DMS79 (cell line): ENCODE measurements at places on chromosomes 2 and 18.

GRCh38 chr2:96574364-96574763, 37.8 kb downstream of the ARID5A start:
- DNase-seq, result no peak

DNA sequence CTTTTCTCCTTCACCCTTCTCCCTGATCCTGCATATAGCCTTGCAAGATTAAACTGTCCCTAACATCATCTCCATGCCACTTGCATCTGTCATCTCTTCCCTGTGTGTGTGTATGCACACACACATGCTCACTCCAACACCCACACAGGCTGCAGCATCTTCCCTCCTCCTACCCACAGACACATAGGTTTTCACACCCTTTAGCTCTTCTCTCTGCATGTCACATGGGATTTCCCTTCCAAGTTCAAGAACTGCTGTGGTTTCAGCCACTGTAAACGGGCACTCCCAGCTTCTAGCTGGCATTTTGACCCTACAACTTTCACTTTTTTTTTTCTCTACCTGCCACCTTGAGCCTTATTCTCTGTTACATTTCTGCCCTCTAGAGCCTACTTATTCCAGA, 6.4 kb downstream of the CELF4 start:
- DNase-seq, result no peak

- no peak for DNase-seq
Measured at GRCh38 chr2:88239781-88240180, 69.6 kb downstream of the THNSL2 start.

DNA sequence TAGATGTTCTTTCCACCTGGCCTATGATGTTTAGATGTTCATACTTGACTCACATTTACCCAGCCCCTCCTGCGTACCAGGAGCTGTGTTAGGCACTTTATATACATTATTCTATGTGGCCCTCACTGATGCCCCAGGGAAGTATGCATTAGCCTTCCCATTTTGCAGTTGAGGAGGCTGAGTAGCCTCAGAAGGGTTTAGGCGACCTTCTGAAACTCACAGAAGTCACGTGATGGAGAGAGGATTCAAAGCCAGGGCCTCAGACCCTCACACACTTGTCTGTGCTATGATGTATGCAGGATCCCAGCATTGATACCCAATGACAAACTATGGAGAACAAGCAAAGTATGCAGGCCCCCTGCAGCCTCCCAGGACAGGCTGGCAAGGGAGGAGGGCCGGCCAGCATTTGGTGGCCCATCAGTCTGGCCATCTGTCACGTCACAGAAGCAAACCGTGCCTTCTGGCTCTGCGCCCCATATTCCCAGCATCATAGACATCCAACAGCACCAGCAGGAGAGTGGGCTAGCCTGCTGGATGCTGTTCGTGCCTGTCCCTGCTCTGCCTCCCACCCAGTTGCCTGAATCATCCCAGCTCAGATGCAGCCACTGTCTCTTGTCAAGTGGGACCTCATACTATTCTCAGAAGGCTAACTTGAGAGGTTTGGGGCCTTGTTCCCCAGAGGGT, 33.6 kb downstream of the EHD3 start:
- DNase-seq, result no peak

GRCh38 chr2:71938659-71939587, 208.7 kb downstream of the CYP26B1 start:
- no peak for DNase-seq

DNA sequence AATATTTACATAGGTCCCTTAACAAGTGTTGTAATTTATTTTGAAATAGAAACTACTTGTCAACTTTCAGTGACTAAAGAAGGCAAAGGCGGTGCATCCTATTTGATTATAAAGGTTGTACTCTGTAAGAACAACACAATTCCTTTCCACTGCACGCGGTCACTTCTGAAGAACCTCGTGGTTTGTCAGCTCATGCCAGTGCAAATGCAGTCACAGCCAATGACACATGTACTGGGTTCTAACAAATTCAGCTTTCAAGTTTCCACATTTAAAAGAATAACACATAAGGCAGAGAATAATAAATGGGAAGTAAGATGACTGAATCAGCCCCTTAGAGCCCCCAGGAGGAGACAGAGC, 39.7 kb downstream of the CYB5A start:
- DNase-seq, result no peak

DNA sequence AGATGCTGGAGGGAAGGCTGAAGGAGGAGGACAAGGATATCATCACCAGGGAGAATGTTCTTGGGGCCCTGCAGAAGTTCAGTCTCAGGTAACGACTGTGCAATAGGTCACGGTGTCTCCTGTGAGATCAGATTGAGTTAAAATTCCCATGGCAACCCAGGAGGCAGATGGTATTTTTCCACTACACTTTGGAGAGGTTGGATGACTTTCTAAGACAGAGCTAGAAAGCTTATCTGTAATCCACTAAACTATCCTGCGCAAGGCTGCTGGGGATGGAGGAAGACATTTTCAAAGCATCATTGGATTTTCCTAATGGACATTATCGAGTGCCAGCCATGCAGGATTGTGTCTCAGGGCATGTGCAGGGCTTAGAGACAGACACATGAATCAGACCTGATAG, 74.6 kb downstream of the ARMC9 start:
- DNase-seq, result no peak

- DNase-seq, result no peak
Measured at GRCh38 chr2:98445177-98445682, 572 bp downstream of the INPP4A start.

GRCh38 chr2:207427986-207428385, 101.8 kb upstream of the CREB1 start:
- no peak for DNase-seq

DNA sequence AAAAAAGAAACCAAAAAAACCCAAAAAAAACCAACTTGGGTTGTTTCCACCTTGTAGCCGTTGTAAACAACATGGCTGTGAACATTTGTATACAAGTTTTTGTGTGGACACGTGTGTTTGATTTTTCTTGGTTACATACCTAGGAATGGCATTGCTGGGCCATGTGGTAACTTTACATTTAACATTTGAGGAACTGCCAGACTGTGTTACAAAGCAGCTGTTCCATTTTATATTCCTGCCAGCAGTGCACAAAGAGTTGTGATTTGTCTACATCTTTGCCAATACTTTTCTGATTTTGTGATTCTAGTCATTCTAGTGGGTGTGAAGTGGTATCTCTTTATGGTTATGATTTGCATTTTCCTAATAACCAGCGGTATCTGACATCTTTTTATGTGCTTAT, 22.5 kb downstream of the LPIN1 start:
- no peak for DNase-seq

DNA sequence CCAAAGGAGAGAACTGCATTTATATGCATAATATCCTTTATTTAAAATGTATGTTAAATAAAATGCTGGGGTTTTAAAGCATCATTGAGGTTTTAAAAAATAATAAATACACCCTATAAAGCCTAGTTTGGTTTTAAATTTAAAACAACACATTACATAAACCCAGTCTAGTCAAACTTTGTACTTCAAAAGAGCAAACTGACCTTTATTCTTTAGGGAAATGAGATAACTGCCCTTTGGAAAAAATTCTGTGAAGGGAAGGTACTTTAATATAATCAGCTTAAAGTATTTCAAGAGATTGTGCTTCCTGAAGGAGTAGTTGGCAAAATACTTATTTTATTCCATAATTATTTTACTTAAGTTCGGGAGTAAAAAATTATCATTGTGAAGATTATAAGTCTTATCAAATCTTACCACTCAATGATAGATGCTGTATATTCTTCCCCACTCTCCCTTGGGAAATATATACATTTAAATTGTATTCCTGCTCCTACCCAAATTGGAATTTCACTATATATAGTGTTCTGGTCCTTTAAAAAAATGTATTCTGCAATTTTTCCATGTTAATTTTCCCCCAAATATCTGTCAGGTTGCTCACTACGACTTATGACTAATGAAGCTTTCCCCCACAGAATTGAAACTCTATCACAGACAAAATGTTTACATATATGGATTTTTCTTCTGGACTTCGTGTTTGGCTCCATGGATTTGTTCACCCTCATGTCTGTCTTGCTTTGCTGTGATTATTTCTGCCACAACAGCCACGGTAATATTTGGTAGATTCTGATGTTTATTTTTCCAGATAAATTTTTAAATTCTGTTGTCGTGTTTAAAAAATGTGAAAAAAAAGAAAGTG, 42.1 kb downstream of the ZC3H6 start:
- DNase-seq, result no peak

DNA sequence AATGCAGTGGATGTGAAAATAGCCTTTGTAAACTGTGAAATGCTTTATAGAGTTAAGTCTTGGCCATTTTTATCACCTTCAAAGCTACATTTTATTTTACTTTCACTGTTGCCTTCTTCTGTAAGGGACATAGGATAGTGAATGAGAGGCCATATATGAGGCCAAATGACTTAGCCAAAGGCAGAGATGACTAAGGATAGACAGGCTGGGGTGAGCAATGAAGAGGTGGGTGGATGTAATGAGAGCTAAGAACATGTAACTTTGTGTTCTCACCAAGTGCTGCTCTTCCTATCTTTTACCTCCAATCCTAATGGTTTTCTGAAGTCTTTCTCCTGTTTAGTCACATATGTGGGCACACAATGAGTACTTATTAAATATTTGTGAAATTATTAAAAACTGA, 101.9 kb downstream of the MBD5 start:
- DNase-seq, result no peak

GRCh38 chr2:56589835-56590234, 406.0 kb downstream of the CCDC85A start:
- DNase-seq, result no peak

GRCh38 chr2:241321886-241322285, 6.2 kb downstream of the SEPTIN2 start:
- DNase-seq, result no peak

DNA sequence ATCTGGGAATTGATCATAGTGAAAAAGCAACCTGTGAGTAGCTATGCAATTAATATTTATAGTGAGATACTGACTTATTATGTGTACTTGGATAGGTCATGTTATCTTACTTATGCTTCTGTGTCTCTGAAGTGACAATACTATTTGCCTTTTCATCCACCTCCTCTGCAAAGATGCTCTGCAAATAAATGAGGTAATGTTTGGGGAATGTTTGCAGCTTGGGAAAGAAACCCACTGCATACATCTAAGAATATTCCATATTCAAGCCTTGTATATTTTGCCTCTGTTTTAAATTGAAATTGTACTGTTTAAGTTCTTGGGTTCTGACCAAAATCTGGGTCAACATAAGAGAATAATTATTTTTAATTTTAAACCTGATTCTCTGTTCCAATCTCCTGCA, 217.4 kb upstream of the DTNA start:
- DNase-seq, result no peak

DNA sequence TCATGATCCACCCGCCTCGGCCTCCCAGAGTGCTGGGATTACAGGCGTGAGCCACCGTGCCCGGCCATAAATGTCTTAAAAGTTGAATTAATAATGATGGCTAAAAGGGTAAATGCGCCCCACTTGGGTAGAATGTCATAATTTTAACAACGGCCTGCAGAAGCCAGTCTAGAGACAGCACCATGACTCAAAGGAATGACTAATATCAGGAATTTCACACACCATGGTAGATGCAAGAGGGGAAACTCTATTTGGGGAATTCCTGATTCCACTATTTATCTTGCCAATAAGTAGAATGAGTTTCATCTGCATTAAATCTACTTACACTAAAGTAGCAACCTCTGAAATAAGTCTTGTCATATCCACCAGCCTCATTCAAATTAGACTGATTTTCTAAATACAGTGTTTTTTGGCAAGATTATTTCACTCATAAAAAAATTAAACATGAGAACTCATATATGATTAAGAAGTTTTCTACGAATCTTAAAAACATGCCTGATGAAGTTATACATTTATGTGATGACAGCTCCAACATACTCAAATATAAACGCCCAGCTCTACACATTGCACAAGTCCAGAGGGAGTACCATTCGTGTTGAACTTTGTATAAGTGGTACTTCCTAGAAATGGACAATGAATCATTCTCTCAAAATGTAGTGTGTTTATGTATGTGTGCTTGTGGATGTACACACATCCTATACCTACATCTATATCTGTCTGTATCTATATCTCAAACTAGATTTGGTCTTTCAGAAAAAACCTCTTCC, 309.7 kb downstream of the IRS1 start:
- no peak for DNase-seq

DNA sequence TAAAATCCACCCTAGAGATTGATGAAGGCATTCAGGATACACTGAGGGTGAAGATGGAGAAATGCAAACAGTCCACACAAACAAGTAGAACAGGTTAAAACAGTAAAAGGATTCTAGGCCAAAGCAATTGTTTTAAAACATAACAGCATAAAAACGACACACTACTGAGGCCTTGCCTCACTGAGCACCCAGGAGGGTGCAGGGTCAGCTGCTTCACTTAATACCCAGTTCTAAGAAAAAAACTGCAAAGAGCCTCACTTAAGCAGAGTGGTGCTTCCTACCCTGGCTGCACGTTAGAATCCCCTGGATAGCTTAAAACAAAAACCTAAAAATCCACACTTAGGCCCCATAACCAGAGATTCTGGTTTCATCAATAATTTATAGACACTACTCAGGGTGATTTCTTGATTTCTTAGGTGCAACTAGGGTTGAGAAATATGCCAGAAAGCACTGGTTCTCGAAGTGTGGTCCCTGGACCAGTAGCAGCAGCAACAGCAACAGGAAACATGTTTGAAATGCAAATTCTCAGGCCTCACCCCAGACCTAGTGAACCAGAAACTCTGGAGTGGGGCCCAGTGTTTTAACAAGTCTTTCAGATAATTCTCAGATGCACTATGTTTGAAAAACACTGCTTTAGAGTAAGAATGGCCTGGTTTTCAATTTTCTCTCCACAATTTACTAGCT, 279.1 kb downstream of the ZEB2 start:
- peak; percentile 22 for DNase-seq

- no peak for DNase-seq
Measured at GRCh38 chr2:46187112-46187618, 110.0 kb upstream of the EPAS1 start.

DNA sequence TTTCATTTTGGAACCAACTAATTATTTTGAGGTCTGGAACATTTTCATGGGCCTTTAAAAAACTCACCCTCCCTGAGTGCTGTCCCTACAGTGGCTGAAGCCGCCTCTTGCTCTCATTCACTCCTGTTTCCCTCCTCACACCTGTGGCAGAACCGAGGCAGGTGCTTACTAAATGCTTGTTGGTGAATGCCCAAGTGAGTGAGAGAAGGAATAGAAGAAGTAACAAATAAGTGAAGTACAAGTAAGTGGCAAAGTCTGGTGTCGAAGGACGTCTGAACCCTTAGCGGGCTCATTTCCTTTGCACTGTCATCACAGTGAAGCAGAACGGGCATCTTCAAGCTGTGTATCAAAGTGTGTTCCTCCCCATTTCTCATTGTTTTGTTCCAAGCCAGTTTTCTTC, 135.2 kb downstream of the RHBDD1 start:
- DNase-seq, result no peak

- no peak for DNase-seq
Measured at GRCh38 chr2:75680402-75680801, 30.3 kb downstream of the GCFC2 start.

DNA sequence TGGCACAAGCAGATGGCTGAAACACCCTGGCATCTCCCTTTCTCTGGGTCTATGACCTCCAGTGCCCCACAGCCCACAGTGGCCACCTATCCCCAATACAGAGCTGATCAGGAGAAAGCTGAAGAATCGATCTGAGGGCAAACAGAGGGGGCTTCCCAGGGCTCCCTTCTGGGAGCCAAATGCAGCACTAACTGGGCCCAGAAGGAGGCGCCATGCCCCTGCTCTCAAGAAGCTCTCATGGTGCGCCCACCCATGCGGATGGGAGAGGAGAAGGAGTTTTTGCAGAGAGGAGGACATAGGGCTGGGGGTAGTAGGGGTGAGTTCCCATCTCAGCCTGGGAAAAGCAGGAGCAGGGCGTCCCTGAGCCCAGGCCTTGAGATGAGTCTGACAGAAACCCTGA, 787.3 kb upstream of the RAB6C start:
- no peak for DNase-seq
